Karpas-422 (cell line): ENCODE measurements at places on chromosomes 1 and 21. TPM values are rescaled to one million over a fixed set of nuclear protein-coding genes. Genes with fewer than 3 reads are reported as not detected.

The CCDC30 gene
- total RNA-seq: 2.1 and 2.9 TPM in 2 replicates

The SSBP3 gene
- total RNA-seq: 2.4 and 4.7 TPM in 2 replicates

The USH2A gene
- total RNA-seq: not detected in 2 replicates

The MFSD2A gene
- 11.6 and 20.8 TPM in 2 replicates for total RNA-seq

The SELP gene
- total RNA-seq: not detected in 2 replicates

The C1orf94 gene
- total RNA-seq: not detected in 2 replicates

The KLHDC7A gene
- not detected in 2 replicates for total RNA-seq

- H3K4me1 ChIP-seq: no peaks in the 10 kb centered on the region
- no peak overlapping the region for H3K27ac ChIP-seq
- DNase-seq: no peak
- H3K27me3 ChIP-seq: no peaks in the 10 kb centered on the region
- no peak overlapping the region for H3K4me3 ChIP-seq
Observed at GRCh38 chr1:57772580-57773195, 348.8 kb upstream of the DAB1 start.

DNA sequence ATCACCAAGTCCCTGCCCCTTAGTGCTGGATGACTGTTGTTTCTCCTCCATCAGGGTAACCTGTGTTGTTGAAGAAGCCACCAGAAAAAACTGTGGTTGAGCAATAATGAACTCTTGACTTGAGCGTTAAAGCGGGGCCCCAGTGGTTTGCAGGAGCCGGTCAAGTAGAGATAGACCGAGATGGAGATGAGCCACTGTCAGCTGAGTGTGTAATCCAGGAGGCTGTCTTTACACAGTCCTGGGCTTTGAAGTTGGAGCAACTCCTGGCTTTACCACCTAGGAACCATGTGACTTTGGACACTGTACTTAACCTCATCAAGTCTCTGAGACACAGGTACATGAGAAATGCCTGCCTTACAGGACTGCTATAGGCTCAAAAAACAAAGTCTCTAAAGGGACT lies 158.1 kb downstream of the ST6GALNAC3 start:
- no peak for DNase-seq
- H3K4me3 ChIP-seq: no peak overlapping the region
- H3K27ac ChIP-seq: no peak overlapping the region

GRCh38 chr1:217524787-217525520 lies 105.9 kb downstream of the GPATCH2 start:
- no peak overlapping the region for H3K4me3 ChIP-seq
- no peaks in the 10 kb centered on the region for H3K36me3 ChIP-seq
- no peaks in the 10 kb centered on the region for H3K4me1 ChIP-seq
- H3K27ac ChIP-seq: peak overlapping the region; percentile 32; the same call in 1 of the 2 replicates

- no peaks in the 10 kb centered on the region for H3K4me1 ChIP-seq
- no peak overlapping the region for H3K27ac ChIP-seq
- peaks cover 36% of the 10 kb centered on the region; the same call in 1 of the 2 replicates for H3K36me3 ChIP-seq
- DNase-seq: no peak
- no peak overlapping the region for H3K4me3 ChIP-seq
Observed at GRCh38 chr1:23291706-23292105, 52.4 kb downstream of the HNRNPR start.

- H3K4me3 ChIP-seq: no peak overlapping the region
- H3K27ac ChIP-seq: no peak overlapping the region
- no peaks in the 10 kb centered on the region for H3K27me3 ChIP-seq
Observed at GRCh38 chr1:171911506-171911905, 70.2 kb downstream of the DNM3 start.

- DNase-seq: no peak
- no peak overlapping the region for H3K27ac ChIP-seq
- no peaks in the 10 kb centered on the region for H3K27me3 ChIP-seq
- H3K4me1 ChIP-seq: no peaks in the 10 kb centered on the region
- H3K36me3 ChIP-seq: no peaks in the 10 kb centered on the region
Observed at GRCh38 chr21:18832950-18833349, 429.4 kb upstream of the TMPRSS15 start.

DNA sequence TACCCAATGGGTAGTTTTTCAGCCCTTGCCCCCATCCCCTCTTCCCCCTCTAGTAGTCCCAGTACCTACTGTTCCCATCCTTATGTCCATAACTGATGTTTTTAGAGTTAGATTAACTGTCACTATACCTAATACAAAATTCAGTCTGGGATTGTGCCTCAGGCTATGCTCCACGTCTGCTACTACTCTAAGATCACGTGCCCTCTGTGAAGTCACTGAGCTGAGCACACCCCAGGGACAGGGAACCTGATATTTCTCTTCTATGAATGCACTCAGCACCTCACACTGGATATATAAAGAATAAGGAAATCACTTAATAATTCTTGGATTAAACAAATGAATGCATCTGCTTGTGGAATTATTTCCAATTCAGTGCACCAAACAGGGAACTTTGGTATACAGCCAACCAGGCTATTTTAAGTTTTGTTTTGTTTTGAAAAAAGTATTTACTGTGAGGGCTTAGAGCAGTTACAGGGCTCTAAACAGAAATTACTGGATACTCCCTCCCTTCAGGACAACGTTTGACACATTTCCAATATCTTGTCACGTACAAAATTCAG lies 307.9 kb downstream of the SMYD3 start:
- H3K27ac ChIP-seq: peak overlapping the region; percentile 53
- peaks cover 41% of the 10 kb centered on the region for H3K4me1 ChIP-seq
- peak; percentile 59 for DNase-seq
- no peaks in the 10 kb centered on the region for H3K36me3 ChIP-seq
- H3K27me3 ChIP-seq: no peaks in the 10 kb centered on the region

DNA sequence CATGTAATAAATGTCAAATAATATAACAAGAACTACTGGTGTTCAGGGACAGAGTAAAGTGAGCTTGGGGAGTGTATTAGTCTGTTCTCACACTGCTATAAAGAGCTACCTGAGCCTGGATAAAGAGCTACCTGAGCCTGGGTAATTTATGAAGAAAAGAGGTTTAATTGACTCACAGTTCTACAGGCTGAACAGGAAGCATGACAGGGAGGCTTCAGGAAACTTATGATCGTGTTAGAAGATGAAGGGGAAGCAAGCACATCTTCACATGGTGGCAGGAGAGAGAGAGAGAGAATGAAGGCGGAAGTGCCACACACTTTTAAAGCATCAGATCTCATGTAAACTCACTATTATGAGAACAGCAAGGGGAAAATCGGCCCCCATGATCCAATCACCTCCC lies 205.9 kb downstream of the CTH start:
- H3K27ac ChIP-seq: no peak overlapping the region
- no peaks in the 10 kb centered on the region for H3K4me1 ChIP-seq
- H3K27me3 ChIP-seq: no peaks in the 10 kb centered on the region
- DNase-seq: no peak

GRCh38 chr1:245663841-245664240 lies 509.1 kb downstream of the KIF26B start:
- H3K4me3 ChIP-seq: no peak overlapping the region
- DNase-seq: no peak
- H3K27ac ChIP-seq: peak overlapping the region; percentile 57
- peaks cover 17% of the 10 kb centered on the region for H3K36me3 ChIP-seq

GRCh38 chr1:87030740-87031690 lies 116.6 kb downstream of the HS2ST1 start:
- no peaks in the 10 kb centered on the region for H3K36me3 ChIP-seq
- no peak for DNase-seq
- no peaks in the 10 kb centered on the region for H3K27me3 ChIP-seq
- no peak overlapping the region for H3K4me3 ChIP-seq
- H3K27ac ChIP-seq: no peak overlapping the region

DNA sequence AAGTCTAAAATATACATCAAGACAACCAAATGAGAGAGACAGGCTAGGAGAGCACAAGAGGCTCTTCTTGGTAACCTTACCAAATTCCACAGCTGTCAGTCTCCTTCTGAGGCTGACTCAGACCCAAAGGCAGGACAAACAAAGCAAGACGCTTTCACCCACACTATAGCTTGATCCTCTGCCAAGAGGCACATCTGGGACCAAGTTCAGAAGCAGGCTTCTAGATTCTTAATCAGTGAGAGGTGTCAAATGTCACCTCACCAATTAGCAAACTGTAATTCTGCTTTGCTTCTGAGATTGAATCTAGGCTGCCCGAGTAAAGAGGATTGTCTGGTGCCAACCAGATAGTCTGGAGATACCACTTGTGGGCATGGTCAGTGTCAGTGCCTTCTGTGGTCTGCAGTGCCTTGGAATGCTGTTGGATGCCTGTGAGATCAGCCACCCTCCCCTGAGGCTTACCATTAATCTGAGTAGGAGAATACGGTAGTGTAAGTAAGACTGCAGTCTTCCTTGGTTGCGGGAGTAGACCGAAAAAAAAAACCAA lies 151.0 kb downstream of the FMN2 start:
- no peak overlapping the region for H3K4me3 ChIP-seq
- H3K4me1 ChIP-seq: no peaks in the 10 kb centered on the region
- H3K27me3 ChIP-seq: no peaks in the 10 kb centered on the region
- no peak for DNase-seq
- H3K36me3 ChIP-seq: no peaks in the 10 kb centered on the region
- no peak overlapping the region for H3K27ac ChIP-seq

GRCh38 chr1:240362826-240363225 lies 249.1 kb downstream of the GREM2 start:
- H3K4me3 ChIP-seq: no peak overlapping the region
- H3K27ac ChIP-seq: no peak overlapping the region
- H3K4me1 ChIP-seq: no peaks in the 10 kb centered on the region
- H3K36me3 ChIP-seq: no peaks in the 10 kb centered on the region

DNA sequence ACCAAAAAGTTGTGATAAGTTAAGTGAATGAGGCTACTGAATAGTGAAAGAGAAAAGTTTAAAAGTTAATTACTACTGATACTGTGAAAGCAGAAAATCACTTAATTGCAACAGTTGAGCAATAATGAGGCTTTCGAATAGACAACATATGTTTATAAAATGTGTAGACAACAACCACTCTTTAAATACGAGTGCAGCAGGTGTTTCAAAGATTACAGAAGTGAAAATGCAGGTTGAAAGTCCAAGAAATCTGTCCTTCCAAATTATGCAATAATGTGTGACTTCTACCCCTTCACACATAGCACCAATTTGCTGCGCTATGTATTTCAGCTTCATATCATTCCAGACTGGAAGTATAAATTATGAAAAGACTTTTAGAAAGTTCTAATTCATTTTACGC lies 213.0 kb downstream of the COL24A1 start:
- H3K36me3 ChIP-seq: no peaks in the 10 kb centered on the region
- no peaks in the 10 kb centered on the region for H3K27me3 ChIP-seq
- no peak for DNase-seq
- no peaks in the 10 kb centered on the region for H3K4me1 ChIP-seq
- no peak overlapping the region for H3K4me3 ChIP-seq

GRCh38 chr1:236615399-236616148 lies 11.3 kb upstream of the HEATR1 start:
- H3K4me1 ChIP-seq: no peaks in the 10 kb centered on the region
- no peak for DNase-seq
- peaks cover 4% of the 10 kb centered on the region; the same call in 1 of the 2 replicates for H3K27me3 ChIP-seq
- H3K27ac ChIP-seq: no peak overlapping the region

DNA sequence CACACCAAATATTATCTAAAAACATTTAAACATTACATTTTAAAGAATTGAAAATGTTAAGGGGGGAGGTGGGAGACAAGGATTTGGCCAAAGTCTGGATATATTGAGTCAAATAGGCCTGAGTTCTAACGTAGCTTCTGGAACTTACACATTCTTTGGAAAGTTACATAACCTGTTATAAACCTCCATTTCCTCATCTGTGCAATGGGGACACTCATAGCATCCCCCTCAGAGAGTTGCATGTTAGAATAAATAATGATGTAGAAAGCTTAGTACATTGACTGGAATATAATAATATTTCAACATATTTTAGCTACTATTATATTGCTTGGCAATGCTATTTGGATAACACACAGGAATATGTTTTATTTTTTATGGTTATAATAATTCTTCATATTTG lies 117.7 kb downstream of the ATG4C start:
- H3K27me3 ChIP-seq: no peaks in the 10 kb centered on the region
- H3K4me1 ChIP-seq: no peaks in the 10 kb centered on the region
- no peak for DNase-seq
- no peaks in the 10 kb centered on the region for H3K36me3 ChIP-seq

- H3K36me3 ChIP-seq: no peaks in the 10 kb centered on the region
- H3K27me3 ChIP-seq: no peaks in the 10 kb centered on the region
- H3K4me3 ChIP-seq: no peak overlapping the region
- H3K4me1 ChIP-seq: peaks cover 9% of the 10 kb centered on the region
- H3K27ac ChIP-seq: no peak overlapping the region
Observed at GRCh38 chr1:39047374-39048229, 21.5 kb downstream of the NDUFS5 start.

DNA sequence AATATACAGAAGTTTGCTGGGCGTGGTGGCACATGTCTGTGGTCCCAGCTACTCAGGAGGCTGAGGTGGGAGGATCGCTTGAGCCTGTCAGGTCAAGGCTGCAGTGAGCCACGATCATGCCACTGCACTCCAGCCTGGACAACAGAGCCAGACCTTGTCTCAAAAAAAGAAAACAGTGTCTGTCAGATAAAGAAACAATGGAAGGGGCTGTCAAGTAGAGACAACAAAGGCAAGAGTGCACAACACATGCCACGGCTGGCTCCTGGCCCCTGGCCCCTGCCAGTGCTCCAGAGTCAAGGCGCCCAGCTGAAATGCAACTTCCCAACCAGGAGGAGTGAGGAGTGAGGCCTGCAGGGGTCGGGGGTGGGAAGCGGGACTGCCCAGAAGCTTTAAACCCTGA lies 32.6 kb downstream of the PRDM15 start:
- peaks cover 3% of the 10 kb centered on the region; the same call in 1 of the 2 replicates for H3K4me1 ChIP-seq
- H3K27ac ChIP-seq: no peak overlapping the region
- H3K36me3 ChIP-seq: no peaks in the 10 kb centered on the region
- H3K27me3 ChIP-seq: no peaks in the 10 kb centered on the region
- H3K4me3 ChIP-seq: no peak overlapping the region

GRCh38 chr21:35381743-35382310 lies 332.7 kb upstream of the RUNX1 start:
- no peaks in the 10 kb centered on the region for H3K36me3 ChIP-seq
- H3K27me3 ChIP-seq: no peaks in the 10 kb centered on the region
- no peak overlapping the region for H3K4me3 ChIP-seq
- DNase-seq: no peak
- no peak overlapping the region for H3K27ac ChIP-seq

DNA sequence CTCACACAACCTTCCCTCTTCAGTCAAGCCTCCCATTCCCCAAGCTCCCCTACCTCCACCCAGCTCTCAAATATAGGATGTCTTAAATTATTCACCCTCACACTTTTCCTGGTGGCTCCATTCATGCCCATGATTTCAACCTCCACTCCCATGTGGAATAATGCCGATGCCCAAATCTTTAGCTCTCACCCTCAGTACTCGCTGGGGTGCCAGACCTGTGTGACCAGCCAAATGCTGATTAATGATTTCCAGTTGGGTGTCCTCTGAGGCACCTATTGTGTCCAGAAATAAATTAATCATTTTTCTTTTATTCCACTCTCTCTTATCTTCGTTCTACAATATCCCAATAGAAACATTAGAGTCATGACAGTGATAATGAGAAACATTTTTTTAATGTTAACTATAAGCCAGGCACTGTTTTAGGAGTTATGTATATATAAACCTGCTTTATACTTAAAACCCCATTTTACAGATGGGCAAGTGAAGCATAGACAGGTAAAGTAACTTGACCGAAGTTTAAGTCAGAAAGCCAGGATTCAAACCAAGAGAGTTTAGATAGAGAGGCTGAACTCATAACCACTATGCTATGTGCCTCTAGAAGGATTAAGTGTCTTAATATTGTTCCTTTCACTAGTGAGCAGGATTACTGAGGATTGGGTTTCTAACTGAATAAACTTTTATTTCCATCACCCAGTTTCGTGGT lies 209.7 kb downstream of the DUSP10 start:
- H3K27me3 ChIP-seq: no peaks in the 10 kb centered on the region
- no peaks in the 10 kb centered on the region for H3K4me1 ChIP-seq
- DNase-seq: no peak
- no peaks in the 10 kb centered on the region for H3K36me3 ChIP-seq
- H3K4me3 ChIP-seq: no peak overlapping the region
- no peak overlapping the region for H3K27ac ChIP-seq
